ENCODE measurements at places on chromosomes 1 and 21. TPM values are rescaled to one million over a fixed set of nuclear protein-coding genes. Genes with fewer than 3 reads are reported as not detected.

DNA sequence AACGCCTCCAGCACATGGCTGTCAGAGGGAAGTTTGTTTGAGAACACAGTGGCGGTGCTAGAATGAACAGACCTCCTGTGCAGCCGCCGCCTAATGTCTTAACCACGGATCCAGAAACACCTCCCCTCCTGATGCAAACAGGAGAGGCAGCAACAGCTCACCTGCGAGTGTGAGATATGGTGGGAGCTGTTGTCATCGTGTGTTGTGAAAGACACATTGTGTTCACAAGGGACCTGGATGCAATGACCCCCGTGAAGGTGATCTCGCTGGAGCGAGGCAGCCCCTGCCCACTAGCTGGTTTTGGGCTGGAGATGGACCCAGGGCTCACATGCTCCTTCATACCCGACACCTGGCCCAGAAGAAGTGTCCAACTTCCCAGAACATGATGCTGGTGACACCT is 315.3 kb upstream of the C1orf174 start:
- H3K27me3 ChIP-seq, result no peaks in the 10 kb centered on the region
- H3K27ac ChIP-seq, result no peak overlapping the region
- no peaks in the 10 kb centered on the region for H3K4me1 ChIP-seq
- no peak for DNase-seq

Gene RAB4A
- 67.4 TPM for total RNA-seq

DNA sequence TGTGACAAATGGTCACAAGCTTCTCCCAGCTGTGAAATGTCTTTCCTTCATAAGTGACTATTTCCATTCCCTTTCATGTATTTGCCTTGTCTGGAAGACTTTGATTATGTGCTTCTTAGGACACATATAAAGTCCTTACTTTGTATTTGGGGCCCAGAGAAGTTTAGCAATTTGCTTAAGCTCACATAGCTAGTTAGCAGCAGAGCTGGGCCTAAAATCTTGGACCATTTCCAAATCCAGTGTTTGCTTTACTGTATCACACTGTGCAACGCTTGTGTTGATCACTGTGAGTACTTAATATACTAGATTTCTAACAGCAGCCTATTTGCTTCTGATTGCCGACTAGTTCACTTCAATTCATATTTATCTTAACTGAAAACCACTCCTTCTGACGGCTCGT is 2.2 kb upstream of the KCNA3 start:
- H3K4me3 ChIP-seq, result no peak overlapping the region
- H3K4me1 ChIP-seq, result no peaks in the 10 kb centered on the region
- no peak for DNase-seq
- H3K36me3 ChIP-seq, result no peaks in the 10 kb centered on the region
- no peak overlapping the region for H3K27ac ChIP-seq

DNA sequence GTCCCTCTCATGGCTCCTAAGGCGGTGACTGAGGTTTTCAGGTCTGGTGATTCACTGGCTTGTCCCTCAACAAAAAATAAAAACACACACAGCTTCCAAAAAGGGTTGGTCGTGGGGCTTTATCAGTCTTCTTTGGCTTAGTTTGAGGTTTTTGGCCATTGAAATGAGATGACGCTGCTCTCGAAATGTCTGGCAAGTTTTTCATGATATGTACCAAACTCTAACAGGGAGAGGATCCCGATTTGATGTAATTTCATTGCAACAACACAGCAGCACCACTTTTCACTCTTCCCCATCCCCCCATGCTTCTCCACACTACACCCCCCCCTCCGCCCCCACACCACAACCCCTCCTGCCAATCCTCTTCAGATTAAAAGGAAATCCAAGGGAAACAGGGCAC is 187.1 kb upstream of the NFIA start:
- DNase-seq, result no peak
- no peaks in the 10 kb centered on the region for H3K36me3 ChIP-seq
- no peak overlapping the region for H3K27ac ChIP-seq
- peaks cover 17% of the 10 kb centered on the region for H3K4me1 ChIP-seq
- no peaks in the 10 kb centered on the region for H3K27me3 ChIP-seq

DNA sequence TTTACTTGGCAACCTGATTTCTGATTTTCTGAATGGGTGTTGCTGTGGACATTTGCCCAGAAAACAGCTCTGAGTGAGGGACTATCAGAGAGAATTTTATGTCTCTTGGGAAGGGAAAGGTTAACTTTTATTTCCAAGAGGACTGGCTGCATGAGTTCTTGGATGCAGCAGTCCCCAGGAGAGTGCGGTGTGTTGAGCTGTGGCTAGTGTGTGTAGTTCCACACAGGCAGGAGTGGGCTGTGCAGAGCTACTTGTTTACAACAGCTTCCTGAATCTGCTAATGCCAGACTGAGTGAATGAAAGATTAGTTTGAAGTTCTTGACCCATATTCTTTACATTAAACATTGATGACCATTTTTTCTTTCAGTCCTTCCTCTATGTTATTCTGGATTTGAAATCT is 41.0 kb upstream of the APOBEC4 start:
- DNase-seq, result no peak
- H3K27me3 ChIP-seq, result no peaks in the 10 kb centered on the region
- H3K36me3 ChIP-seq, result no peaks in the 10 kb centered on the region
- no peak overlapping the region for H3K27ac ChIP-seq

- no peaks in the 10 kb centered on the region for H3K36me3 ChIP-seq
- H3K4me1 ChIP-seq, result no peaks in the 10 kb centered on the region
- no peak overlapping the region for H3K27ac ChIP-seq
Measured at GRCh38 chr1:15384301-15384901, 25.3 kb upstream of the EFHD2 start.
